ENCODE measurements at places on chromosomes 16 and 17.
A peak's percentile ranks its signal among the peaks of the same experiment; 100 is the strongest.

DNA sequence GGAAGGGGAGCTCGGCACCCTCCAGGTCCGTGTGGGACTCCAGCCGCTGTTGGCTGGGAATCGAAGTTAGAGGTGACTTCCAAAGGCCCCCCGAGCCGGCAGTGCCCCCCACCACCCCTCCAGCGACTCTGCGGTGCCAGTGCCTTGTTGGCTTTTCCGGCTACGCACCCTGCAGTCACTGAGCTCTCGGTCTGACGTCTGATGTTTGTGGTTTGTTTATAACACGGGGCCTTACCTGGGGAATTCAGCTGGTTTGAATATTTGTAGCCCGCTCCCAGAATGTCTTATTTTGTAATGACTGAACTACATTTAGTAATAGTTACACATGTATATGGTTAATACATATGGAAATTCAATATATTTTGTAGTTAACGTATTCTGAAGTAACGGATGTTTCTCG lies 7.1 kb upstream of the BAIAP3 start:
- no peak for DNase-seq

DNA sequence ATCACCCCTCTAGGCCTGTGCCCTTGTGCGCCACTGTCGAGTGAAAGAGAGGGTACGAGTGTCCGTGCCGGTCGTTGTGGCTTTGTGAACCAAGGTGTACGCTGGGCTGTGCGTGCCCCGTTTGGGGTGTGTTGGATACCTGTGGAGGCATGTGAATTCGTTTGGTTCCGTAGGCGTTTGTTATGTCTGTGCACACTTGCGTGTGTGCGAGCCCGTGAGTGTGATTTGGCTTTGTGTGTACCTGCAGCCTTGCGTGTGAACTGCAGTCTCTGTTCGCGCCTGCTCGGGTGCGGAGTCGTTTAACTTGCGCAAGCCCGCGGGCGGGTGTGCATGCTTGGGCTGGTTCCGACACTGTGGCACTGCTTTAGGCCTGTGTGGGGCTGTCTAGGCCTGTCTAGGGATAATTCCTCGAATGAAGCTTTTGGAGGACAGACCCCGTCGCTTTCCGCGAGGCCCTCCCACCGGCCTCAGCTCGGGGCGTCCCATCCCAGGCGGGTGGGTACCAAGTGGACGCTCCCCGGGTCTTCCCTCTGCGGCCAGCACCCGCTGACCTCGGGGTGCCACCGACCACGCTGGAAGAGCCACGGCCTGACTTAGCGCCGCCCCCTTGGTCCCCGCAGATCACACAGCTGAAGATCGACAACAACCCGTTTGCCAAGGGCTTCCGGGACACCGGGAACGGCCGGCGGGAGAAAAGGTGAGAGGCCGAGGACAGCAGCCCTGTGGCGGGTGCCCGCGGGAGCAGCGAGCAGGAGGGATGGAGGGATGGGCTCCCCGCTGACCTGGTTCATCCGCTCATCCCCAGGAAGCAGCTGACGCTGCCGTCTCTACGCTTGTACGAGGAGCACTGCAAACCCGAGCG lies 4.4 kb downstream of the TBX2 start:
- DNase-seq = no peak

DNA sequence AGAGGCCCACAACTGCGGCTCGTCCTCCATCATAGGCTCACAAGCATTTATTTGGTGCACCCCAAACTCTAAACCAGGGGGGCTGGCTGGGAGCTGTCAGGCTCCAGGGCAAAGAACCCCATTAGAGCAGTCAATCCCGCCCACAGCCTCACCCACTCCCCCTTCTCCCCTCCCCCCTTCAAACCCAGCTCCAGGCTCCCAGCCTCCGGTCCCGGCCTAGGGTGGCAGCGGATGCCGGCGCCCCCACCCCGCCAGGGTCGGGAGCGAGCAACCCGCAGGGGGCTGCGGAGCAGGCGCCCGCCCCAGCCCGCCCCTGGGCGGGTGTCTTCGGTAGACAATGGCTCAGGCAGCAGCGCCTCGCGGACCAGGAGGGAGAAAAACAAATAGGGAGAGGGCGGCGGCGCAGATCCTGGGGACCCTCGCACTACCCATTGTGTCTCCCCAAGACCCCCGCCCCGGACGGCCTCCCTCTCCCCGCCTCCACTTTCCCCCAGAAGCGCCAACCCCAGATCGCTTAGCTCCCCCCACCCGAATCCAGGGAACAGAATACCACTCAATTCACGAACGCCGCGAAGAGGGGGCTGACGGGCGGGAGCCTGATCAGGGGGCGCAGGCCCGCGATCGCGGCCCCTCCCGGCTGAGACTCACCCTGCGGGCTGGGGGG lies 572 bp downstream of the FAM171A2 start:
- no peak for DNase-seq

DNA sequence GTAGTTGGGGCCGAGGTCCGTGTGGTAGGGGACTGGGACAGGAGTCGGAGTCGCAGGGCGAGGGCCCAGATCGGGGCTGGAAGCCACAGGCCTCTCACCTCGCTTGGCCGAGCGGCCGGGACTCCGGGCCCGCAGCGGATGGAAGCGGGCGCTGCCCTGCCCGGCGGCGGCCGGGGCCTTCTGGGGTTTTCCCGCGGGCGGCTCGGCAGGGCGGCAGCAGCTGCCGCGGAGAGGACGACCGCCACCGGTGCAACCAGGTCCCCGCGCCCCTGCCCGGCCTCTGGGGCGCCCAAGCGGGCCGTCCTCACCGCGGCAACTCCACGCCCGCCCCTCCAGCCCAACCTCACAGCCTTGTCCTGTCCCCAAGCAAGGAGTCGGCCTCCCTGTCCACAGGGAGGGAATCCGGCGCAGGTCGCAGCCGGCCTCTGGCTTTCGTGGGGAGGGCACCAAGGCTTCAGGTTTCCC lies 15.6 kb upstream of the UTP6 start:
- DNase-seq = no peak

DNA sequence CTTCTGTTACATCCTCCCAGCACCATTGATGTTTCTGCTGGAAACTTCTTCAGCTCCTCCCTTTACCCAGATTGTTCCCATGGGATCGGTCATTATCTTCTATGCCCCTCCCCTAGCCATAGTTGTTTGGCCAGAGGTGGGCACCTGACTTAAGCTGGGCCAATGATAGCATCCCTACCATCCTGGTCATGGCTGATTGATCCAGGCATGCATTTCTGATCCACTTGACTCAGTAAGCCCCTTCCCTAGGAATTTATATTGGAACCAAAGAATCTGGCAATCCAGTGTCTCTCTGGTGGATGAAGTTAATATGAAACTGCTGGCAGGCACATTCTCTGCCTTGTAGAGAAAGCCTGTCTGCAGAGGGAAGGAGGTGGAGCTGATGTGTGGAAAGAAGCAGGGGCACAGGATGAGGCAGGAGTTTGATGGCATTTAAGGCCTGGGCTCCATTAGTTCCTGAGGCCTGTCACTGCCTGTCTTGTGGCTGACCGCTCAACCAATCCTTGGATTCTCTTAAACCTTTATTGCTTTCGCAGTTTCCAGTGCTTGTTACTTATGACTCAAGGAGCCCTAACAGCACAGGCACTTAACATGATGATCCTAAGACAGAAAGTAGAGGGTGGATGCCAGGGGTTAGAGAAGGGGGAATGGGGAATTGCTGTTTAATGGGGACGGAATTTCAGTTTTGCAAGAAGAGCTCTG lies 152.4 kb downstream of the ABCC12 start:
- DNase-seq = peak; percentile 95

GRCh38 chr16:52751035-52751434 lies 204.1 kb upstream of the TOX3 start:
- no peak for DNase-seq

- DNase-seq = no peak
Observed at GRCh38 chr16:82199209-82199608, 29.2 kb upstream of the MPHOSPH6 start.

GRCh38 chr17:39071573-39071972 lies 79.9 kb downstream of the PLXDC1 start:
- no peak for DNase-seq

DNA sequence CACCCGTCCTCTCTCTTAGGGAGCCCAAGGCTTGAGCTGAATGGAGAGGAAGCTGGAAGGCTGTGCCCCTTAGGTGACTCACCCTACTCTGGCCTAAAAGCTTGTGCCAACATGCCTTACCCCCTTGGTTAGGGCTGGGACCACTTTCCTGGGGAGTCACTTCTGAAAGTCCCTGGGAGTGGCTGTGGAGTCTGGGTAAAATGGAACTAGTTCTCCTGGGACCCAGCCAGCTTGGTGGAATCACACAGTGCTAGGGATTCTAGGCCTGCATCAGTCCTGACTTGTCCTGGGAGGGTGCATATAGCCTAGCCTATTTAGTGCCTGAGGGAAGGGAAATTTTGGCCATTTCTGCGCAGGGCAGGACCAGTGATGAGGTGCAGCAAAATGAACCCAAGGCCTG lies 10.5 kb downstream of the MMP28 start:
- DNase-seq = no peak

GRCh38 chr17:1643999-1644492 lies 1.5 kb downstream of the SCARF1 start:
- no peak for DNase-seq

DNA sequence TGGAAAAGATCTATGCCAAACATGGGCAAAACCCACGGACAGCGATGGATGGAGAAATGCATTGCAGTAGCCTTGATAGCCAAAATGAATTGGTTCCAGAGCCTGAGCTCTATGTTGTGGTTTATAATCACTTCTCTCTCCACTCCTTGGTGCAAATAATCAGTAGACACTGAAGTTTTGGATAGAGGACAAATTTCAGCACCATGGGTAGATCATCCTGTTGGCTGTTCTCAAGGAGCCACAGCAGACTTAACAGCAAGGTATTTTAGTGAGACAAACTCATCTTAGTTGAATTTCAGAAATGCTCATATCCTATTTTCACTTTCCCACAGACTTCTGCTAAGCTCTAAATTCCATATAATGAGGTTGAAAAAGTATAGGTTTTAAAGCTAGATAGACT lies 88.3 kb upstream of the CCL1 start:
- DNase-seq = no peak

DNA sequence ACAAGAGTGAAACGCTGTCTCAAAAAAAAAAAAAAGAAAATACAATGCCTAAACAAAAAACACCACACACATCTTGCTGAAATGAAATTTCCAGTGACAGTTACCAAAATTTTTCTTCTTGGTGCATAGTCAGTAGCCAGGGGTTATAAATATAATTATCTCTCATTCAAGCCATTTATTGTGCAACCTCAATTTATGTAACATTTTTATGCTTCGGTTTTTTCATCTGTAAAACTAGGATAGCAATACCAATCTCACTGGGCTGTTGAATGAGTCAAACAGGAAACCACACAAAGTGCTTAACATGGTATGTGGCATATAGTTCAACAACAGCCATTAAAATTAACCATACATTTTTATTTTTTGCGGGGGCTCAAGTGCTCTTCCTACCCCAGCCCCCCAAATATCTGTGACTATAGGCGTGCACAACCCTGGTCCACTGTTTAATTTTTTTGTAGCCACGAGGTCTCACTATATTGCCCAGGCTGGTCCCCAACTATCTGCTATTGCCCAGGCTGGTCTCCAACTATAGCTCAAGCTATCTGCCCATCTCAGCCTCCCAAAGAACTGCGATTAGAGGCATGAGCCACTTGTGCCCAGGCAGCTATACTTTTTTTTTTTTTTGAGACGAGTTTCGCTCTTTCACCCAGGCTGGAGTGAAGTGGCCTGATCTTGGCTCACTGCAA lies 2.6 kb downstream of the COG4 start:
- no peak for DNase-seq

DNA sequence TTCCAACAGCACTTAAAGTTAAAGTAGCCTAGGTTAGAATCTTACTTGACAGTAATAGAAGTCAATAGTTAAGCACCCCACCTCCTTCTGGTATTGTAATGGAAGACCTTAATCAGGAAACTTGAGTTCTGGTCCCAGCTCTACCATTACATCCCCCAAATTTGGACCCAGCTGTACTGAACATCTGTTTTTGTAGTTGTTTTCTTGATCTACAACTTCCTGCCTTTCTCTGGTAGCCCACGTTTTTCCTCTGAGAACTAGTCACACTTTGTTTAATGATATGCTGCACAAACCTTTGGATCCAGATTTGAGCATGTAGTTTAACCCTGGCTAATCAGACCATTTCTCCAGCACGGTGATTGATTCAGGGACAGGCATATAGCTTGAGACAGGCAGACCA lies 505.0 kb downstream of the HS3ST4 start:
- no peak for DNase-seq

DNA sequence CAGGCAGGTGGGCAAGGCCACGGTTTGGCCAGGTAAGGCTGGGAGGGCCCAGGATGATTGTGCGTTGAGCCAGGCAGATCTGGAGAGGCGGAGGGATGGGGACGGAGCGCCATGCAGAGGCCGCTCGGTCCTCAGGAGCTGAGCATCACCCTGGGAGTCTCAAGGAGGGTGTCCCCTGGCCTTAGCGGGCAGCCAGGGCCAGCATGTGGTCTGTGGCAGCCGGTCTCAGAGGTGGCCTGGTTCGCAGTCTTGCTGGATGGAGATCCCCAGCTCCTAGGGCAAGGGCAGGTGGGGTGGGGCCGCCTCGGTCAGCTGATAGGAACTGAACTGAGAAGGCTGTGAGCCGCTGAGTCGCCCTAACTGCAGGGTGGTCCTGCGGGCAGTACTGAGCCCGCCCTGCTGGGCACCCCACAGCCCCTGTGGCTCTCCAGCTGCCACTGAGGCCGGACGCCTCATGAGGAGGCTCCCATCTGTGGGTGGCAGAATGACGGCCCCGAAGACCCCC lies 11.6 kb upstream of the CDH15 start:
- DNase-seq = no peak

DNA sequence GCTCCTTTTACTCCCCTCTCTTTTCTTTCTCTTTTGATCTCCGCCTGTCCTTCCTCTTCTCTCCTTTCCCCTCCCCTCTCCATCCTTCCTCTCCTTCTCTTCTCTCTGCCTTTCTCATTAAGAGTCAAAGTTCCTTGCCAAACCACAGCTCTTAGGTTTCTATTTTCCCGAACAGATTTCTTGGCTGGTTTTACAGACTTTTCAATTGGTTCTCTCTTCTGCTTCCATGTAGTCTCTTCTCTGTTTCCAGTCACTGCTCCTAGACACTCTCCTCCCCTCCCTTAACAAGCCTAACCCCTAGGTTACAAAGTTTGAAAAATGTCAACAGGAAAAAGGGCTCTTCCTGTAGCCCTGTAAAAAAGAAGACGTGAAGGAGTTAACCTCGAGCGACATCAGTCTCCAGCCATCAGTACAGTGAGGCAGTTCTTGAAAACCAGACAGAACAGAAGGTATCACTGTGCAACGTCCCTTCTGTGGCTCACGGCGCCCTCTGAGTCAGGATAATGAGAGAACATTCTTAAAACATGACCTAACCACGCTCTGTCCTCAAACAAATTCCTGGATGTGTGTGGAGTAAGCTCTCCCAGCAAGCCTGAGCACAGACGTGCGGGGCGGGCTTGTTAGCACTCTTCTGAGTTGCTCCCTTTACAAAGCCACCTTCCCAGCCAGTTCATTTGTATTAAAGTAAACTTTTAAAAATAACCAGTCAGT lies 11.6 kb upstream of the MARCHF10 start:
- peak; percentile 93 for DNase-seq
